T-helper 22 cell (primary cell): ENCODE measurements at places on chromosomes 1 and 21.

- DNase-seq = no peak
These were observed 36.0 kb upstream of the SSBP3 start for GRCh38 chr1:54442185-54442584.

DNA sequence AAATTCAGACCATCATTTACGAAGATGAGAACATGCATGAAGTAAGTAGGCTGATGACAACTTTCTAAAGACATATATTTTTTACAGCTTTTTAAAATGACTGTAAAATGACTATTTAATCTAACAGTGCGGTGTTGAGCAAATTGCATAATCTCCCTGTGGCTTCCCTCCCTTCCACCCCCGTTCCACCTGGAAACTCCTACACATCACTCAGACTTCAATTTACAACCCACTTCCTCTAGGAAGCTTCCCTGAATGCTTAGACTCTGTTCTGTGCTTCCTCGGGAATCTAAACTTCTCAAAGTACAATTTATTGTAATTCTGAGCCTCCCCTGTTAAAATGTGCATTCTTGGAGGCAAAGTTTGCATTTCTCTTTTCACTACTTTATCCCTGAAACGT lies 354.9 kb downstream of the DPYD start:
- DNase-seq = no peak

GRCh38 chr1:185044387-185044786 lies 971 bp upstream of the RNF2 start:
- no peak for DNase-seq

DNA sequence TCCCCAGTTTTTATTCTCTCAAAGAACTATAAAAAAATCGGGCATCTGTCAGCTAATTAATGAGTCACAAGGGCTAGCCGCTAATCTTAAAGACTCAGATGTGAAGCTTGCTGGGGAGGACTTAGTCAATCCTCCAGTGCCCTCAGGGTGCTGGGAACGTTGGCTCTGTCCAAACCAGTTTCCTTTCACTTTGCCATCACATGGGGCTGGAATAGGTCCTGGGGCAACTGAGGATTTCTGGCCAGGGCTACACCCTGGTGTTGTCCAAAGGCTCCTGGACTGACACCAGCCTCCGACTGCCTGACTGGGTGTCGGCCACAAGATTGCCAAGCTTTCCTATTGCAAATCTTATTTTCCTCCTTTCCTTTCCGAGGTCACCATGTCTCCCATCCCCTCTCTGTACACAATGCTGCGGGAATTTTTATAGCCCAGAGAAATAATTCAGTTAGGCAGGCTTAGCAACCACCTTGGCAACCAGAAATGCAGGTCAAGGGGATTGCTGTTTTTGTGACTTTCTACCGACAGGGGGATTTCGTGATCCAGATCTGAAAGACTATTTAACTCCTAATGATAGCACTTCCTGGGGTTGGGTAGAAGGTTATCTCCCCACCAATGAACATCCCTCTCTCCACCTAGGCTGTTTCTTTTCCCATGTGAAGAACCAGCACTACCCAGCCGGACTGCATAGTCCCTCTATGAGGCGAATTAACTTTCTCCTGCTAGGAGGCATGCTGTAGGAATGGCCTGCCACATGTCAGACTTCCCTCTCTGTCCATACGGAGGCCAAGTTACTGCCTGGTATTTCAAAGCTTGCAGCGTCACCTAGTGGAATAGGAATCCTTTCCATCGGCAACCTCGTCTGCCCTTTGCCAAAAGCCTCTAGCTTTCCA lies 29.9 kb upstream of the CTBS start:
- no peak for DNase-seq

DNA sequence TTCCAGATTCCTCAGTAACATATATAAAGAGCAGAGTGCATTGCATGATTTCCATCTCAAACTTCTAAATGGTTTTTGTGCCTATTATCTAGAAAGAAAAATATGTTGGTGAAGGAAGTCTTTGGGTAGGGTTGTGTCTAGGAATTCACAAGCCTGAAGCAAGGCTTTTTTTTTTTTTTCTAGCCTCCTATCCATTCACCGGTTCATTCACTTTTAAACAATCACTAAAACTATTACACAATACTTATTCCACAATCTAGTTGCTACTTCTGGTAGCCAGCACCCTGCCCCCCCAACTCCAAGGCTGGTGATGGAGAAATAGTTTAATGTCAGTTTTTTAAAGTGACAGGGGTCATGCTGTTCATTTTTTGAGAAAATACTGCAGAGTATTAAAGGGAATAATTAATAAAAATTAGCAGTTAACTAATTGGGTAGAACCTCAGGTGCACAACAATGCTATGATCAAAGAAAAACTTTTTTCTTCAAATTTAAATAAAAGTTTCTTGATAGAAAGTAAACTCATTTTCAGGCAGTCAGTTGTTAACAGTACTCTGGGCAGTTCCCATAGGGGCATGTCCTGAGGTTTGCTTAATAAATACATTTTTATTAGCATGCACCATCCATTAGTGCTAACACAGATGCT lies 10.9 kb downstream of the IRF2BP2 start:
- DNase-seq = no peak

DNA sequence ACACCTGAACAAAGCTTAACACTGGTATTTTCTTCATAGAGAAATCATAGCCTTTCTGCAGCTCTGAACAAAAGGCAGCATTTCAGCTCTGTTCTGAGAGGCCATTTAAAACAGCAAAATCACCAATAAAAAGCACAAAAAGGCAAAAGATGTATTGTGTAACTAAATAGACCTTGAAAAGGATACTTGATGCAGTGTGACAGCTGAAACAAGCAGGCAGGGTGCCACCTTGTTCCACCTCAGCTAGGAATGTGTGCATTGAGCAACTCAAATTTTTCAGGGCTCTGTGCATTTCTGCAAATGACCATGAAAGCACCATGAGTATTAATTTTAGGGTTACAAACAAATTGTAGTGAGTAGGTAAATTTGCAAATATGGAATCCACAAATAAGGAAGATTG lies 65.8 kb downstream of the RHOU start:
- no peak for DNase-seq

DNA sequence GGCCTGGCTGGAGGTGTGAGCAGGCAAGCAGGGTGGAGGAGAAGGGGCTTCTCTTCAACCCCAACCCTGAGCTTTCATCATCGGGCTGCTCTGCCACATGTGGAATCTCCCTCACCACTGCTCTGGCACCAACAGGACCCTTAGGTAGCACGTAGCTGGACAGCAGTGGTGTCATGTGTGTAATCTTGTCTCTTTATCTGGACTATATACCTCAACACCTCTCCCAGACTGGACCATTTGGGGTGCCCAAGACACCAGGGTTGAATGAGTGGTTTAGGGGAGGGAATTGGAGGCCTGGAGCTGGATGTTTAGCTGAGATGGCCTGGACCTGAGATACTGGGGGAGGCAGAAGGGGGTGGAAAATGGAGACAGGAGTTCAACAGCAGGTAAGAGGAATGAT lies 63.0 kb downstream of the UBE2T start:
- no peak for DNase-seq

GRCh38 chr1:18230840-18231239 lies 123.2 kb downstream of the IGSF21 start:
- no peak for DNase-seq

DNA sequence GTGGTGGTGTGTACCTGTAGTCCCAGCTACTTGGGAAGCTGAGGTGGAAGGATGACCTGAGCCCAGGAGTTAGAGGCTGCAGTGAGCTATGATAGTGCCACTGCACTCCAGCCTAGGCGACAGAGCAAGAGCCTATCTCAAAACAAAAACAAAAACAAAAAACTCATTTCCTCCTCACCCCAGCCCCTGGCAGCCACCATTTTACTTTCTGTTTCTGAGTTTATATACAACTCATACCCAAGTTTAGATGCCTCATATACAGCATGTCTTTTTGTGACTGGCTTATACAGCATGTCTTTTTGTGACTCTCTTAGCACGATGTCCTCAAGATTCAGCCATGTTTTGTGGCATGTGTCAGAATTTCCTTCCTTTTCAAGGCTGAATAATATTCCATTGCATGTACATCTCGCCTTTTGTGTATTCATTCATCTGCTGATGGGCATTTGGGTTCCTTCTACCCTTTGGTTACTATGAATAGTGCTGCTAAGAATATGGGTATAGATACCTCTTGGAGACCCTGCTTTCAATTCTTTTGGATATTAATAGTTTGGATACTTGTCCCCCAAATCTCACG lies 14.7 kb downstream of the COA7 start:
- DNase-seq = no peak

DNA sequence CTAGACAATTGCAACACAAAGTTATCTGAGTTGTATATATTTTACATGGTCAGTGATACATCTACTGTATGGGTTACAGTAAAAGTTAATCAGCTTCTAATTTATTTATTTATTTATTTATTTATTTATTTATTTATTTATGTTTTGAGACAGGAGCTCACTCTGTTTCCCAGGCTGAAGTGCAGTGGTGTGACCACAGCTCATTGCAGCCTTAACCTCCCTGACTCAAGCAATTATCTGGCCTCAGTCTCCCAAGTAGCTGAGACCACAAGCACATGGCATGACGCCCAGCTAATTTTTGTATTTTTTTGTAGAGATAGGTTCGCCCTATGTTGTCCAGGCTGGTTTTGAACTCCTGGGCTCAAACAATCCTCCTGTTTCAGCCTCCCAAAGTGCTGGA lies 241.6 kb downstream of the PTPRC start:
- no peak for DNase-seq

DNA sequence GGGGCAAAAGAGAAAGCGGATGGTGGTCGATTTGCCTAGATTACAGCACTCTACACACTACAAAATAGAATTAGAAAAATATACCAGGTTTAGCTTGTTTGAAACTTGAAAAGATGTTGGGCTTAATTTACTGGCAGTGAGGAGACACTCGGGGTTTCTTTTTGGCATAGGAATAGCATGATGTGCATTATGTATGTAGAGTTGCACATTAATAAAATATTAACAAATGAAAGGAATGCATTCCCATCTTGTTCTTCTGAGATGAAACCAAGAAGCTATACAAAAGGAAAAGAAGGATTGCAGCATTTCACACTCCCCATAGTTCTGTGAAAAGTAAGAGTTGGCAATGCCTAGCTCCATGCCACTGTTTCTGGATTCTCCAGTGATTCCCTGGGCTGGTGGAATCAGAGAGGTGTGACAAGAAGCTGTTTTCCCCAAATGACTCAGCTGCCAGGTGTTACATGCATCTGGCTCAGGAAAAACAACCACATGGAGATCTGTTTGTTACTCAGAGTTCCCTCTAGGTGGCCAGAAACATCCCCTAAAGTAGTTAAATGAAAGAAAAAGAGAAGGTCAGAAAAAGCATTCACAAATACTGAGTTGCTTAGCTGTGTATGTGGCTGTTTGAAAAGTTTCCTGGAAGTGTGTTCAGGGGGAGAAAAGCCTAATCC lies 115.6 kb downstream of the UCK2 start:
- DNase-seq = no peak

DNA sequence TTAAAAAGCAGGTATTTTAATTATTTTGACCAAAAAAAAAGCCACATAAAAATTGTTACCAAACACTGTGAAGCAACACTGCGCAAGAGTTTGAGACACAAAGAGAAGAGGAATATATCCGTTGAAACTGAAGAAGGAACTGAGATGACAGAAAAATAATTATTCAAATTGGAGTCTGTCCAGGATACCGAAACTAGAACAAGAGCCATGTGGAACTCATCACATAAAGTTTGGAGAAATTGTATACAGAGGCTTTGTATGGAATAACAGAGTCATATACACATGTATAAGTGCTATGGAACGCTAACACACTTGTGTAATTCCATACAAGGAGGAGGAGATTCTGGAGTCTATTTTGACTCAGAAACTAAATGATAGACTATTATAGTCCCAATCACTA lies 675.1 kb upstream of the ADGRL2 start:
- DNase-seq = no peak

GRCh38 chr1:190940951-190941350 lies 463.3 kb upstream of the BRINP3 start:
- no peak for DNase-seq

DNA sequence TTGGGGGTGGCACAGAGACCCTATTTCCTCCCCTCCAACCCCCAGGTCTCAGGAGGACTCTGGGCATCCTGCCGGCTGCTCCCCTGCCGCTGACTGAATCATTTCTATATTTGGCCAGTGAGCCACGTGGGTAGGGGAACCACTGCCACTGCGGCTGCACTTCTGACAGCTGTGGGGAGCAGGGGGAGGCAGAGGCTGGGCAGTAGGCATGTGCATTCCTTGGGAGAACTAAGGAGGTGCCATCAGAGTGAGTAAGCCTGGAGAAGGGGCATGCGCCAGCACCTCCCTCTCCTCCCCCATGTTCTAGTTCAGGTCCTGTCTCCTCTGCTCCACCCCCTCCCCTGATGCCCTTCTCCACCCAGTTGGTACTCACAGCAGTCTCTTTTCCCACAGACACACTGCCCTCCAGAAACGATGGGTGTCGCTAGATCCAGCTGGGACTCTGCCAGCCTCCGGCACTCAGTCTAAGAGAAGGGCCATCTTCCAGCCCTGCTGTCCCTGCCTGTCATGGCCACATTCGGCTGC lies 12.0 kb downstream of the PPFIA4 start:
- DNase-seq = no peak

GRCh38 chr1:50427086-50427817 lies 4.0 kb upstream of the DMRTA2 start:
- DNase-seq = no peak

DNA sequence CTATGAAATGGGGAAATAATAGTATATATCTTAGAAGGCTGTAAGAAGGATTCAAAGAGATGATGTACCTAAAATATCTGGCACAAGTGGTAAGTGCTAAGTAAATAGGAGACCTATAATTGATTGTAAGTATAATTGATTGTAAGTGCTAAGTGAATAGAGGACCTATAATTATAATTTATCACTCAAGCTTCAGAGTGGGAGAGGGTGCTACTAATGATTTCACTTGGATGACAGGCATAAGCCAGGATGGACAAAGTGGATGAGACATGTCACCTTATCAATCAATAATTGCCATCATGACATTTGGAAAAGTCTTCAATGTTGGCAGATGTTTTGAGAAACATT lies 11.2 kb downstream of the RCAN1 start:
- no peak for DNase-seq

DNA sequence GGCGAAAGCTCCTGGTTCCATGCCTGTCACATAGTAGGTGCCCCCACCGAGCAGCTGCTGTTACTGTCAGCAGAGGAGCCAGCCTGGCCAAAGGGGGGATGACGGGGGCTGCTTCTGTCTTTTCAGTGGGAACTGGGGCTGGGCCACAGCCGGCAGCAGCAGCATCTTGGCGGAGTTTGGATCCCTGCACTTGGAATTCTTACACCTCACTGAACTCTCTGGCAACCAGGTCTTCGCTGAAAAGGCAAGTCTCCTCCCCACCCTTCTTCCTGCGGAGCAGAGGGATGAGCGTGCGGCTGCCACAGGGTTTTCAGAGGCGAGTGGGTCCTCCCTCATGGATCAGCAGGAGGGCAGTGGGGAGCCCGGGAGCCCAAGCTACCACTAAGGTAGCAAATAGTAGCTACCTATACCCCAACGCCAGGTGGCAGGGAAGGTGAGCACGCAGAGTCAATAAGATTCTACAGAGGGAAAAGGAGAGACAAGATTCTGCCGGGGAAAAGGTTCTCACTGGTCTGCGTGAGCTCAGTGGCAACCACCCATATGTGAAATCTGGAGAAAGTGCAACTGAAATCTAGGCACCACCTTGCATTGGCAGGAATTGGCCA lies 41.4 kb upstream of the SELENON start:
- no peak for DNase-seq
